CD4-positive, alpha-beta T cell (primary cell): ENCODE measurements at places on chromosomes 1 and 21. TPM values are rescaled to one million over a fixed set of nuclear protein-coding genes. Genes with fewer than 3 reads are reported as not detected.

ITGB2 gene
- 284 TPM for total RNA-seq

SPATA45 gene
- not detected for total RNA-seq

GSTM5 gene
- 0.20 TPM for total RNA-seq

MCOLN2 gene
- 9.7 TPM for total RNA-seq

EYA3 gene
- 5.7 TPM for total RNA-seq

DNA sequence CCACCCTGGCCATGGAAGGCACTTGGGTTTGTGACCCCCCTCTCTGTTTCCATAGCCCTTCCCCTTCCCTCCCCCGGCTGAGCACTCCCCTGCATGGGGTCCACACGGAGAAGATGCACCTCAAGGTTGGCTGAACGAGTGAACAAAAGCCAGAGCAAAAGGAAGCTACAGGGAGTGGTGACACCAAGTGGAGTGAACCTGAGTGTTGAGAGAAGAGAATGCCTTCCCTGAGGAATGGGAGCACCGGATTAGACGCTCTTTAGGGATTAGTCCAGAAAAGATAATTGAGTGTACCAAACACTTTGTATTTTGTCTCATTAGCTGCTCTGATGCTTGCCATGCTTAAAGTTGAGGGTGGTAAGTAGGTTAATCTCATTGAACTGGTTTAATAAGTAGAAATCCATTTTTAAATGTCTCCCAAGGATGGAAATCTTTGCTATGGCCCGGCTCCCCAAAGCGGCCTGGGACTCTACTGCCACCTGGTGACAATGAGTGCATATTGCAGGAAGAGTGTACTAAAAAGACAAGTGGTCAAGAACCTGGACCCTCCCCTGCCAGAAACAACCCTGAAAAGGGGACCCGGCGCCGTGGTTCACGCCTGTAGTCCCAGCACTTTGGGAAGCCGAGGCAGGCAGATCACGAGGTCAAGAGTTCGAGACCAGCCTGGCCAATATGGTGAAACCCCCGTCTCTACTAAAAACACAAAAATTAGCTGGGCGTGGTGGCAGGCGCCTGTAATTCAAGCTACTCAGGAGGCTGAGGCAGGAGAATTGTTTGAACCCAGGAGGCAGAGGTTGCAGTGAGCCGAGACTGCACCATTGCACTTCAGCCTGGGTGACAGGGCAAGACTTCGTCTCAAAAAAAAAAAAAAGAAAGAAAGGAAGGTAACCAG, 150.6 kb upstream of the ZC3H12A start:
- no peaks in the 10 kb centered on the region for H3K36me3 ChIP-seq
- H3K4me3 ChIP-seq = no peak overlapping the region
- peak; percentile 23 for DNase-seq
- H3K4me1 ChIP-seq = no peaks in the 10 kb centered on the region
- no peak overlapping the region for H3K27ac ChIP-seq

DNA sequence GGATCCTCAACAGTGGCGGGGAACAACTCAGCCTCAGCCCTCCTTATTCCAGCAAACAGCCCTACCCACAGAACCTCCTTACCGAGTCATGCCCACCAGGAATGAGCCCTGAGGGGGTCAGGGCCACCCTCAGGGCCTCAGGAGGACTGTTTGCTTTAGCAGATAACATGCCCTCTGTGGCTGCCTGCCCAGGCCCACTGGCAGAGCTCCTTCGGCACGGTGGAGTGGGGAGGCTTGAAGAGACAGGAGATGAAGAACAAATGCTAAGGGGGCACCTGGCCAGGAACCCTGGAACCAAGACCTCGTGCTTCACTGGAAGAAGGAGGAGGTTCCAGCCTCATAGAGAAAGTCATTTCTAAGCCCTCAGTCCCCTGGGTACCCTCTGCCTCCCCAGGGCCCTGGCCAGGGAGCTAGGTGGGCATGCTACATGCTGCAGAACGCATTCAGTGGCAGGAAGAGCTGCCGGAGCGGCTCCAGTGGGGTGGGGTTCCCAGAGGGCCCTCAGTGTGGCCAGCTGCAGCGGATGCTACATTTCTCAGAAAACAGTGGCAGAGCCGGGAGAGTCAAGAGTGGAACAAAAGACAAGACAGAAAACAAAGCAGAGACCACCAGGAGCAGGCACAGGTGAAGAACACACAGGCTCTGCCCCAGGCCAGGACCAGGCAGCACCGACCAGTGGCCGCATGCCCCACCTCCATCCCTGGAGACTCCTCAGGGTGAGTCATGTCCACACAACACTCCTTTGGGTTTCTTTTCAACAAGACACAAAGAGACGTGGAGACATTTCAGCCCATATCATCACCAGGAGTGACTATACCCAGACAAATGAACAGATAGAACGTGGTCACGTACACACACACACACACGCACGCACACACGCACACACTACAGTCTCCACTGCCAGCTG, 39.8 kb downstream of the RIMS3 start:
- no peak for DNase-seq
- no peak overlapping the region for H3K27ac ChIP-seq
- peaks cover 25% of the 10 kb centered on the region for H3K4me1 ChIP-seq
- H3K36me3 ChIP-seq = no peaks in the 10 kb centered on the region
- no peak overlapping the region for H3K4me3 ChIP-seq

GRCh38 chr1:57819893-57820292, 396.0 kb upstream of the DAB1 start:
- H3K27ac ChIP-seq = no peak overlapping the region
- no peak for DNase-seq
- no peaks in the 10 kb centered on the region for H3K4me1 ChIP-seq
- H3K4me3 ChIP-seq = no peak overlapping the region
- H3K36me3 ChIP-seq = no peaks in the 10 kb centered on the region

GRCh38 chr1:19083081-19083480, 126.6 kb upstream of the IFFO2 start:
- no peak for DNase-seq
- H3K36me3 ChIP-seq = peaks cover 98% of the 10 kb centered on the region
- H3K27ac ChIP-seq = no peak overlapping the region
- no peak overlapping the region for H3K4me3 ChIP-seq
- no peaks in the 10 kb centered on the region for H3K27me3 ChIP-seq

DNA sequence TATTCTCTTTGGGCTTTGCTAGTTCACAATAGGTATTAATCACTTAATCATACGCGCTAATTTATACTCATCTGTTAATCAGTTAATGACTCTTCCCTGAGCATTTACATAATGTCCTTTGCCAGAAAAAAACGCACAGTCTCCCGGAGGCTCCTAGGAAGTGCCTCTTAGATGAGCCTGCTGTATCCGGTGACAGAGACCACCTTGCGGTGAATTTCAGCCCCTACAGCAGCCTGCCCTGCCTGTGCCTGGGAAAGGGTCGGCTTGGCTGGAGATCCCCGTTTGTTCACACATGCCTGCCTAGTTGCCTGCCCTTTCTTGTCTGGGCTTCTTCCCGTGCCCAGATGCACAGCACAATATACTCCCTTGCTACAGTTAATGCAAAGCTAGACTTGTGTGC, 152.9 kb downstream of the ZBTB18 start:
- no peaks in the 10 kb centered on the region for H3K36me3 ChIP-seq
- no peak overlapping the region for H3K27ac ChIP-seq
- no peaks in the 10 kb centered on the region for H3K4me1 ChIP-seq
- DNase-seq = no peak
- no peaks in the 10 kb centered on the region for H3K27me3 ChIP-seq

DNA sequence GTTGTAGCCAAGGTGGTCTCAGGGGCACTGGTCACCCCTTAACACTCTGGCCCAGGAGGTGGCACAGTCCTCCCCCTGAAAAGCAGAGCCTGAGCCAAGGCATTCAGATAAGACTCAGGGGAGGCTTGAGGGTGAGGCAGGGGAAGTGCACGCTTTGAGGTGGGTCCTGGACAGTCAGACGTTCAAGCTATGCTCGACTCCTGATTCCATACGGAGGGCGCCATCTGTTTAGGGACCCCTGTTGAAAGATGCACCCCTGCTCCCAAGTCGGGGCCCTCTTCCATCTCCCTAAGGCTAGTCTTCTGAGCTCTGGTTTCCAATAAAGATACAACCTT, 12.9 kb upstream of the CHI3L1 start:
- H3K4me3 ChIP-seq = no peak overlapping the region
- peaks cover 2% of the 10 kb centered on the region for H3K27me3 ChIP-seq
- H3K36me3 ChIP-seq = no peaks in the 10 kb centered on the region
- no peak overlapping the region for H3K27ac ChIP-seq

GRCh38 chr1:167592475-167592874, 37.6 kb upstream of the RCSD1 start:
- H3K36me3 ChIP-seq = no peaks in the 10 kb centered on the region
- H3K4me3 ChIP-seq = no peak overlapping the region
- no peak overlapping the region for H3K27ac ChIP-seq
- no peak for DNase-seq
- no peaks in the 10 kb centered on the region for H3K27me3 ChIP-seq

GRCh38 chr1:241507189-241507863, 12.2 kb downstream of the FH start:
- H3K36me3 ChIP-seq = peaks cover 85% of the 10 kb centered on the region
- H3K27me3 ChIP-seq = no peaks in the 10 kb centered on the region
- H3K4me3 ChIP-seq = no peak overlapping the region
- no peak for DNase-seq
- no peak overlapping the region for H3K27ac ChIP-seq

- H3K4me3 ChIP-seq = no peak overlapping the region
- peak overlapping the region; percentile 43 for H3K27ac ChIP-seq
- H3K27me3 ChIP-seq = no peaks in the 10 kb centered on the region
- no peak for DNase-seq
- peaks cover 56% of the 10 kb centered on the region for H3K4me1 ChIP-seq
Observed at GRCh38 chr1:2312160-2312514, 79.2 kb downstream of the MORN1 start.

DNA sequence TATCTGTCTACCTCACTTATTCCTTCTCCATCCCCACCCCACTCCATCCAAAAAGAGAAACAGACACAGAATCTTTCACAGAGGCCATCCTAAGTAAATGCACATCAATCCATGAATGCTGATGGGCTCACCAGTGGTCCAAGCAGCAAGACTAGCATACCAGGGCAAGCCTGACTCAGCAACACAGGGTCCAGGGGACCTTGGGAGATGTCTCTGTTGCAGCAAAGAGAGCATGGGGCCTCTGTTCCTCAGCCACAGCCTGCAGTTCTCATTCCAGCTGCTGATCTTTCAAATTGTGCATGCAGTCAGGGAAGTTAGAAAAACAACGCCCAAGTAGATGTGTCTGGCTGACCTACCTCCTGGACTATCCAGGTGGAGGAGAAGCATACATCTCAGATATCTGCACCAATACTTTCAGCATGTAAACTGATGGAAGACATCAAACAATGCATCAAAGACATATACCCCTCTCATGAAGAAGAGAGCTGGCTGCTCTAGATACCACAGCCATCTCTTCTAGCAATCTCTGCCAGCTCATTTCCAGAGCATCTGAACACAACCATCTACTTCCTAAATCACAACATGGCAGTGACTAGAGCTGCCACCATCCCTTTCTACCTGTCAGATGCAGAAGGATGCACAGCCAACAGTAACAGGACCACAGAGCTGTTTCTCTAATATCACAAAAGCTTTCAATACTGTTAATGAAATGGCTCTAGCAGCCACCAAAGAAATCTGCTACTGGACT, 54.5 kb downstream of the CD34 start:
- DNase-seq = no peak
- H3K4me1 ChIP-seq = peaks cover 79% of the 10 kb centered on the region
- peaks cover 55% of the 10 kb centered on the region for H3K36me3 ChIP-seq
- no peaks in the 10 kb centered on the region for H3K27me3 ChIP-seq

DNA sequence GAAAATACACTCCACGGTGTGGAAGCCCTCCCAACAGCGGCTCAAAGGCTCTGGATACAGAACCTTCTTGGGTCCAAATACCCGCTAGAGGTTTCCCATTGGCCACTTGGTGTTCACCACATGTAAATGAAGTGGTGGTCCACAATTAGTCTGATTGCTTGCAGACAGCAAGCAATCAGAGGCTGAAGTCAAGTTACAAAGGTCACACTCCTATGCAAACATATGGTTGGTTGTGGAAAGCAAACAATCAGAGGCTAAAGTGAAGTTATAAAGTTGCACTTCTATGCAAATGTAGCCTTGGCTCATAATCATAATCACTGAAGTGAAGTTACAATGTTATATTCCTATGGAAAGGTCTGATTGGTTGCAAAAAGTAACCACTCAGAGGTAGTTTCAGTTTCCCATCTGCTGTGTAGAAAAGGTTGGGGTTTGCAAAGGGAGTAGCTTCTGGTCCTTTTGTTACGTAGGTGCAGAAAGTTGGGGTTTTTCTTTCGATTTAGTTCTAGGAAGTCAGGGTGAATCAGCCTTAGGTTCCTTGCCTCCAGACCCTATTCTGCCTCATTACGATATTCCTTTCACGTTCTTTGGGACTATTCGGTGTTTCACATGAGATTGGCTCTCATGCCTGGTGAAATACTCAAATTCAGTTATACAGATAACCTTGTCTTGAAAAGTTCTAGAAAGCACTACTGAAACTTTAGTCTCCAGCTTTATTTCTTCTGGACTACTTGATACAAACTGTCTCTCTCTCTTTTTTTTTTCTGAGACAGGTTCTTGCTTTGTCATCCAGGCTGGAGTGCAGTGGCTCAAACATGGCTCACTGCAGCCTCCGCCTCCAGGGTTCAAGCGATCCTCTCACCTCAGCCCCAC, 36.7 kb upstream of the MTF2 start:
- no peaks in the 10 kb centered on the region for H3K27me3 ChIP-seq
- DNase-seq = peak; percentile 2
- no peaks in the 10 kb centered on the region for H3K36me3 ChIP-seq
- H3K4me1 ChIP-seq = peaks cover 10% of the 10 kb centered on the region
- peak overlapping the region; percentile 85 for H3K27ac ChIP-seq

- H3K4me3 ChIP-seq = no peak overlapping the region
- no peaks in the 10 kb centered on the region for H3K36me3 ChIP-seq
- no peaks in the 10 kb centered on the region for H3K4me1 ChIP-seq
- H3K27ac ChIP-seq = no peak overlapping the region
- peaks cover 4% of the 10 kb centered on the region for H3K27me3 ChIP-seq
- no peak for DNase-seq
Observed at GRCh38 chr1:38166461-38166860, 119.9 kb upstream of the POU3F1 start.

- no peak overlapping the region for H3K27ac ChIP-seq
- H3K4me3 ChIP-seq = no peak overlapping the region
- H3K4me1 ChIP-seq = no peaks in the 10 kb centered on the region
- no peaks in the 10 kb centered on the region for H3K27me3 ChIP-seq
- no peaks in the 10 kb centered on the region for H3K36me3 ChIP-seq
Observed at GRCh38 chr1:57440096-57440495, 16.2 kb upstream of the DAB1 start.
